ENCODE measurements at places on chromosomes 5 and 9. TPM values are rescaled to one million over a fixed set of nuclear protein-coding genes. Genes with fewer than 3 reads are reported as not detected.

DNA sequence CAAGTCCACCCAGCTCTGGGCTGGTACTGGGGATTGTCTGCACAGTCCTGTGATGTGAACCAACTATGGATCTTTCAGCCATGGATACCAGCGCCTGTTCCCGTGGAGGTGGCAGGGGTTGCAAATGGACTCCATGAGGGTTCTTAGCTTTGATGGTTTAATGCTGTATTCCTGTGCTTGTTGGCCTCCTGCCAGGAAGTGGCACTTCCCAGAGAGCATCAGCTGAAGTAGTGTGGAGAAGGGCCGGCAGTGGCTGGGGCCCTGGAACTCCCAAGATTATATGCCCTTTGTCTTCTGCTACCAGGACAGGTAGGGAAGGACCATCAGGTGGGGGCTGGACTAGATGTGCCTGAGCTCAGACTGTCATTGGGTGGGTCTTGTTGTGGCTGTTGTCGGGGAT, 1104.8 kb upstream of the COX7C start:
- no peak for DNase-seq

The GALNT10 gene
- polyA plus RNA-seq = 7.2 TPM

DNA sequence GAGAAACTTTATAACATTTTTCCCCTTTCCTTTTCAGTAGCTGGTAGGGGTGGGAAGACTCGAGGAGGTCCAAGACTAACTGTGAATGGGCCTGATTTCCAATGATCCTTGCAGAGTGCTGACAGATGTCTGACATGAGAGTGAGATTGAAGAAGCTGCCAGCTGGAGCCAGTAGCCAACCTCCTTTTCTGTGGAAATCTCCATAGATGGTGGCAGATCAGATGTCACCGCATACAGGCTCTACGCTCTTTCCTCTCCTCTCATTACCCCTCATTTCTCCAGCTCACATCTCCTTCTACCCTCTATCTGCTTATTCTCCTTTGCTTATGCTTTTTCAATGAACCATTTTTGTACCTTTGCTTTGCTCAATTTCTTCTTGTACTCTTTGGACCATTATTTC, 395.2 kb upstream of the TNC start:
- DNase-seq = no peak

The PTAR1 gene
- 7.4 TPM for polyA plus RNA-seq

- peak; percentile 49 for DNase-seq
These were observed 43.7 kb downstream of the PSD2 start for GRCh38 chr5:139839232-139839815.

The SPATA31A3 gene
- polyA plus RNA-seq = not detected

Measured in sigmoid colon (tissue), 7 donors.